ENCODE measurements at places on chromosomes 2 and 18.

DNA sequence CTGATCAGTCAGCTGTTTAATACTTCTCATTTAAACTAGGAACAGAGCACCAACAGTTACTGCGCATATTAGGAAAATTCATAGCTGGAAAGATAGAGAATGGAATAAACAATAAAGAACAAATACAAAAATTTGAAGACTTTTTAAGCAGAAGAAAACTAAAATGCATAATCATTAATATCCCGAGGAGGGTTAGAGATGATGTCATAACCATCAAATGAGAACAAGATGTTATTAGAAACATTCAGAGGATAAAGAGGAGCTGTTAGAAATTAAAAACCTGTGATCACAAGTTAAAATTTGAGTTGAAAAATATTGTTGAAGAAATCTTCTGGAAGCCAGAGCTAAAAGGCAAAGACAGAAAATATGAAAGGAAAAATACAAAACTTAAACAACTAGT, 54.0 kb upstream of the ALKAL2 start:
- no peak for DNase-seq

GRCh38 chr2:176129813-176130146, 275 bp downstream of the HOXD8 start:
- peak; percentile 71 for DNase-seq

- no peak for DNase-seq
Observed at GRCh38 chr2:74576863-74577229, 22.3 kb downstream of the DOK1 start.

- DNase-seq = peak; percentile 39
Observed at GRCh38 chr2:27807476-27807875, 36.0 kb downstream of the MRPL33 start.

GRCh38 chr18:79203017-79203605, 133.9 kb downstream of the ATP9B start:
- DNase-seq = no peak

- DNase-seq = peak; percentile 51
Observed at GRCh38 chr2:26555246-26556133, 77.6 kb upstream of the OTOF start.

GRCh38 chr18:43588838-43589237, 311.5 kb upstream of the SYT4 start:
- no peak for DNase-seq

DNA sequence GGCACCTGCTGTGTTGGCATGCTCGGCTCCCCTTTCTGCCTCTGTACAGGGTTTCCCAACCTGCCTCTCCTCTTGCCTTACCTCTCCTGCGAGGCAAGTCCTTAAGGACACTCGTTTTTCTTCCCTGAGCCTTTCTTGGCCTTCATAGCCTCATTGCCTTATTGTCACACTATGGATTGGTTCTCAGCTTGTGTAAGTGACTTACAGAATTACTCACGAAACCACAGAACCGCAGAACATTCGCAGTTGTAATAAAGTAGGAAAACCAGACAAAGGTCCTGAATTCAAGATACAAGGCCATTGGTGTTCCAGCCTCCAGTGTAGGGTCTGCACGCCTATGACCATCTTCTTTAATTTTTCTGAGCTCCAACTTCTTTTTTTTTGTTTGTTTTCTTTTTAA, 317.6 kb upstream of the SMIM21 start:
- no peak for DNase-seq

DNA sequence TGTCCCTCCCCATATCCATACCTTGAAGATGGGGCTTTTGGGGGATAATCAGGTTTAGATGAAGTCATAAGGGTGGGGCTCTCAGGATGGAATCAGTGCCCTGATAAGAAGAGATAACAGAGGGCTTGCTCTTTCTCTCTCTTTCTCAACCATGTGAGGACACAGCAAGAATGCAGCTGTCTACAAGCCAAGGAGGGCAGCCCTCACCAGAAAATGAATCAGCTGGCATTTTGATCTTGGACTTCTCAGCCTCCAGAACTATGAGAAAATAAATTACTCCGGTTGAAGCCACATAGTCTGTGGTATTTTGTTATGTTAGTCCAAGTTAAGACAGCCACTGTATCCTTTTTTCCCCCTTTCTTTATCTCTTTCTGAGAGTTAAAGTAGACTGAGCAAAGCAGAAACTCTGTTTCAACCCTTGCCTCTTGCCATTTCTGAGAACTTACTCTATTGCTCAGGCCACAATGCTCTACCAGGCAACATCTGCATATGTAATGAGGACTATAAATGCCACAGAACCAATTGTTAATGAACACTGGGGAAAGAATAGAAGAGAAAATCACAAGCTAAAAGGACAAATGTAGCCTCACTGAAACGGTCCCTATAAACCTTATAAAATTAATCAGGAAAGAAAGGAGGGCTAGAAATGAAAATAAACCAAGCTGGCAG, 56.9 kb downstream of the SRBD1 start:
- no peak for DNase-seq

DNA sequence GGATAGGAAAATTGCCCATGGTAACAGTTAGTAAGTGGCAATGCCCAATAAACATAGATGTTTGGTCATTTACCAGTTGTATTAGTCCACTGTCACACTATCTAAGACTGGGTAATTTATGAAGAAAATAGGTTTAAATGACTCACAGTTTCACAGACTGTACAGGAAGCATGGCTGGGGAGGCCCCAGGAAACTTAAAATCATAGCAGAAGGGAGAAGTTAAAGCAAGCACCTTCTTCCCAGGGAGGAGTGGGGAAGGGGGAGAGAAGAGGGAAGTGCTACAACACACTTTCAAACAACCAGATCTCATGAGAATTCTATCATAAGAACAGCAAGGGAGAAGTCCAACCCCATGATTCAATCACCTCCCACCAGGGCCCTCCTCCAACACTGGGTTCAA, 23.4 kb downstream of the NR4A2 start:
- DNase-seq = no peak

- DNase-seq = no peak
Observed at GRCh38 chr2:113679457-113679856, 52.4 kb downstream of the RABL2A start.

DNA sequence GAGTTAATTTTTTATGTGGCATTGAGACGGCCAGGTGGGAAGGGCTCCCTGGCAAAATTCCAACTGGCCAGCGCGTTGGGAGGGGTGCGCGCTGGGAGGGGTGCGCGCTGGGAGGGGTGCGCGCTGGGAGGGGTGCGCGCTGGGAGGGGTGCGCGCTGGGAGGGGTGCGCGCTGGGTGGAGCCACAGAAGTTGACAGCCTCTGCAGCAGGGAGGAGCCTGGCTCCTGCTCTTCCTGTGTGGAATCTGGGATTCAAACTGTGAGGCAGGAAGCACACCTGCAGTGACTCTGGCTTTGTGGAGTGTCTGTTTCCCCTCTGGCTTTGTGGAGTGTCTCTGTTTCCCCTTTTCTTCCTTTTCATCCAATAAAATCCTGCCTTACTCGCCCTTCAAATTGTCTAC, 147.9 kb upstream of the CBLN2 start:
- no peak for DNase-seq

DNA sequence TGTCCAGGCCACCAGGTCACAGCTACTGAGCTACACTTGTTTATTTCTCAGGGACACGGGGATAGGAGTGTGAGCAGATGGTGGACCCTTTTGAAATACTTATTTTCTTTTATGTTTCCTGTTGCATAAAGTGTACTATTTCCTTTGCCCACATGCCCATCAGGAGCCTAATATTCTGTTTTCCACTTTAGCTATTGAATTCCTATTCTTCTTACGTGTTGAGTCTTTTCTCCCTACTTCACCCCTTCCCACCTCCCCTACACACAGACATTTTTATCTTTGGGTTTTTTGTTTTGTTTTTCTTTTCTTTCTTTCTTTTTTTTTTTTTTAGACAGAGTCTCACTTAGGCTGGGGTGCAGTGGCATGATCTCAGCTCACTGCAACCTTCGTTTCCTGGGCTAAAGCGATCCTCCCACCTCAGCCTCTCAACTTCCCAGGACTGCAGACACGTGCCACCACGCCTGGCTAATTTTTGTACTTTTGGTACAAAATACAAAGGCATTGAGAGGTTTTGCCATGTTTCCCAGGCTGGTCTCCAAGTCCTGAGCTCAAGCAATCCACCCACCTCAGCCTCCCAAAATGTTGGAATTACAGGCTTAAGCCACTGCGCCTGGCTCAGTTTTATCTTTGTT, 5.2 kb upstream of the GPR55 start:
- no peak for DNase-seq

GRCh38 chr2:25453199-25453905, 111.6 kb upstream of the DNMT3A start:
- peak; percentile 82 for DNase-seq

DNA sequence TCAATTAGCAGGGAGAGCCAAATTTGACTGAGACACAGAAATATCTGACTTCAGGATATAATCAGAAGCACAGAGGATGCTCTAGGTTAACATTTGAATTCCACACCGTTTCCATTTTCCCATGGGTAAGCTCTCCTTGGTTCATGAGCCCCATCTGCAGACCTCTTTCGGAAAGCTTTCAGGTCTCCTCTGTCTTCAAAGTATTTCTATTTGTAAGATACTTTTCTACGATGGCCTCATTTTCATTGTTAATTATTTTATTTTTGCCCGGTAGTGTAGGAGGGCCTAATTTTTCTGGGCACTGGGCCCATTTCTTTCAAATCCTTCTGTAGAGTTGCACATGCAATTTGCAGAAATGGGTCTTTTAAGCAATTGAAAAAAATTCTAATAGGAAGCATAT, 53.8 kb downstream of the LRPPRC start:
- DNase-seq = peak; percentile 27

GRCh38 chr2:39469807-39470206, 32.7 kb upstream of the MAP4K3 start:
- no peak for DNase-seq

GRCh38 chr18:57806978-57807285, 3.8 kb upstream of the ATP8B1 start:
- DNase-seq = no peak

DNA sequence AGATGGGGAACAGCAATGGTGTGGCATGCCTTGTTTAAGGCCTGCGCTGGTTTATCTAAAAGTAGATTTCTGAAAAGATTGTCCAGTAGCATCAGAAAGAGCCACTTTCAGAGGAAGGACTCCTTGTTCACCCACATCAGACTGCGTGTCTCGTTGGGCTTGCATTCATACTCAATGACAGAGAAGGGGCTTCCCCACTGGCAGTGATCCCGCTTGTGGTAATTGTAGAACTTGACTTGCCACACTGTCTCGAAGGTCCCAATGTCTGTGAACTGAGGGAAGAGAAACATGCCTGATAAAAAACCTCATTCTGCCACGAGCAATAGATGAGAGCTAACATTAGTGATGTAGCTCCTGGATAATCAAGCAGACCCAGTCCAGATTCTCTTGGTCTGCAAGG, 26.0 kb downstream of the CNRIP1 start:
- no peak for DNase-seq

DNA sequence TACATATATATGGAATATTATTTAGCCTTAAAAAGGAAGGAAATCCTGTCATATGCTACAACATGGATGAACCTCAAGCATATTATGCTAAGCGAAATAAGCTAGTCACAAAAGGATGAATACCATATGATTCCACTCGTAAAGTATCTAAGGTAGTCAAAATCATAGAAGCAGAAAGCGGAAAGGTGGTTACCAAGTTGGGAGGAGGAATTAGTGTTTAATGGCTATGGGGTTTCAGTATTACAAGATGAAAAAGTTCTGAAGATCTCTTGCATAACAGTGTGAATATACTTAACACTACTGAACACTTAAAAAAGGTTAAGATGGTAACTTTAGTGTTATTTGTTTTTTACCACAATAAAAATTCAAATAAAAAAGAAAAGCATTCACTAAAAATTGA, 99.0 kb downstream of the MGAT5 start:
- no peak for DNase-seq

- peak; percentile 74 for DNase-seq
Observed at GRCh38 chr2:177604271-177605065, 211.9 kb downstream of the AGPS start.

DNA sequence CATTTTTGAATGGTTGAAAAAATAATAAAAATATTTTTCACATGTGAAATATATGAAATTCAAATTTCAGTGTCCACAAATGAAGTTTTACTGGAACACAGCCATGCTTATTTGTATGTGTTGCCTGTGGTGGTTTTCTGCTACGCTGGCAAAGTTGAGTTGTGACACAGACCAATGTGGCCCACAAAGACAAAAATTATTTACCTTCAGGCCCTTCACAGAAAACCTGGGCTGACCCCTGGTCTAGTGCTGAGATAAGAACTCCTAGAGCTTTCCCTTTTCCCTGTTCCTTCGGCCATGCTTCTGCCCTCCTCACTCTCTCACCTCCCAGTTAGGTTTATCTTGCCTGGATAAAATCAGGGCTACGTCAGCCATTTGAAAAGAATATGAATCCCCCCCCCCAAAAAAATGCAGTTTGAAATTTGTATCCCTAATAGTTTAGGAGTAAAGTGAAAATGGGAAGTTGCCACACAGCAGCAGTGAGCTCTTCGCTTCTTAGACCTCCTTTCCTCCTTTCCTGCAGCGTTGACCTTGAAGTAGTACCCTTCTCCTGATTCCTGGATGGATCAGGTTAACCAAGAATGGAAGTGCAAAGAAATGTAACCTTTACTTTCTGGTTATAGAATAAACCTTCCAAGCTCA, 91.0 kb downstream of the LIMS1 start:
- DNase-seq = no peak

GRCh38 chr2:120715941-120716340, 19.7 kb upstream of the GLI2 start:
- DNase-seq = no peak

GRCh38 chr18:36296650-36297416, 680 bp upstream of the FHOD3 start:
- DNase-seq = peak; percentile 73

- no peak for DNase-seq
Observed at GRCh38 chr2:144382849-144383248, 137.1 kb downstream of the ZEB2 start.

- DNase-seq = peak; percentile 91
Observed at GRCh38 chr2:128306081-128306930, 12.4 kb downstream of the HS6ST1 start.

DNA sequence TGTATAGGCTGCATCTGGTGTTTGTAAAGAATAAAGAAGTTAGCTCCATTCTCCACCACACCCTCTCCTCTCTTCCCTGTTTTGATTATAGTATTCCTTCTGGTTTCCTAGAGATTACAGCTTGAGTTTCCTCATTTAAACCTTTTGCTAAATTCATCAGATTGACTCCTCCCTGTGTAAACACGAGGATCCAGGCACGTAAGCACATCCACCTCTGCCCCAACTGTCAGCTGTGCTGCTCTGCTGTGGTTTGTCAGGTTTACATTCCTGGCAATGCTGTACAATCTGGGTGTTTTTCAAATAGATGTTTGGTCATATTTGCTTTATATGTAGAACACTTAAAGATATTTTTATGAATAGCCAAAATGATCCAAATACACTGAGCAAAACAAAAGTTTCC, 302.8 kb downstream of the PTGR3 start:
- DNase-seq = no peak

DNA sequence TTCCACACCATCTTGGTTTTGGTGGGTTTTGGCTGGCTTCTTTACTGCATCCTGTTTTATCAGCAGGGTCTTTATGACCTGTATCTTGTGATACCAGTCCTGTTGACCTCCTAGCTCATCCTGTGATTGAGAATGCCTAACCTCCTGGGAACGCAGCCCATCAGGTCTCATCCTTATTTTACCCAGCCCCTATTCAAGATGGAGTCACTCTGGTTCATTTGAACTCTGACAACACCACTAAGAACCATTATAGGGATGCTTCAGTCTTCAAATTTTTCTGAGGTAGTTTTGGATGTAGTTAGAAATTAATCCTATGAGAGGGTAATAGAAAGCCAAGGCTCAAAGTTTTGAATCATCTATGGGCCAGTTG, 287.8 kb upstream of the SLC39A10 start:
- no peak for DNase-seq
